ENCODE measurements at places on chromosomes 5 and 9.

DNA sequence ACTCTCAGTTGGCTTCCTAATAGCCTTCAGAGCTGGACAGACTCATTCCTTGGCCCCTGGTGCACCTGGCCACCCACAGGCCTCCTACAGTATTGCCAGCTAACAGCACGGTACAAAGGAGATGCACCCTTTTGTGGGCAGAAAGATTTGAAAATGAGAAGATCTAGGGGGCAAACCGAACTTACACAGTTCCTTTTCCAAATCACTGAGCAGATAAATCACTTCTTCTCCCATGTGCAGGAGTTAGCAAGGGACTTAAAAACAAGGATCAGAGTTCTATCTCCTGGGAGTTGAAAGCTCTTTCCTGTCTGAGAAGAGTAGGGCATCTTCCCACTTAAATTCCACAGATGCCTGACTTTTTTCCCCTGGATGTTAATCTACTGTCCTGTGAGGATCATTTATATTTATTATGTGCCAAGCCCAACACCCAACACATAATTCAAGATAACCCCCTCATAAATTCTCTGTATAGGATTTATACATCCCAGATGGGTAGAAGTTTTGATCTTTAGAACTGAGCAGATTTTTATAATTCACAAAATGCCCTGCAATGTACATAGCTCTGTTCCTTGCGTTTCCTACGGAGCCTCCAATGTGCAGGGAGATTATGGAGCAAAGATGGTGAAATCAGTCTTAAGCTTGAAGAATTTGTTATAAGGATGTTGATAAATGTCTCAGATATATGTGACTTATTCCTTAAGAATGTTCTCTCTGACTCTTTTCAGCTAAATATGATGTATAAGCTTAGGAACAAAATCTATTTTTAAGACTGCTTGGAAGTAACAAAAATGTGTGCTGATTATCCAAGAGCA lies 207.2 kb upstream of the DAPK1 start:
- DNase-seq: no peak

GRCh38 chr9:128087262-128087661 lies 19.2 kb downstream of the SLC25A25 start:
- no peak for DNase-seq

DNA sequence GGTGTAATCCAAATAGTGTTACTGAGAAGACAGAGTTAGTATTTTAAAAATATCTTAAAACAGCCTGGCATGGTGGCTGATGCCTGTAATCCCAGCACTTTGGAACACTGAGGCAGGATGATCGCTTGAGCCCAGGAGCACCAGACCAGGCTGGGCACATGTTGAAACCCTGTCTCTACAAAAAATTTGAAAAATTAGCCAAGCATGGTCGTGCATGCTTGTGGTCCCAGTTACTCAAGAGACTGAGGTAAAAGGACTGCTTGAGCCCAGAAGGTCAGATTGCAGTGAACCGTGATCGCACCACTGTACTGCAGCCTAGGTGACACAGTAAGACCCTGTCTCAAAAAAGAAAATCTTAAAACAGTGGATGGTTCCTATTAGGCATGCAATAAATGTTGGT lies 12.4 kb downstream of the IFNA1 start:
- DNase-seq: no peak

- DNase-seq: no peak
Observed at GRCh38 chr9:134418354-134418753, 92.1 kb downstream of the RXRA start.

GRCh38 chr9:994005-994404 lies 17.6 kb downstream of the DMRT3 start:
- no peak for DNase-seq

All from frontal cortex (tissue), 4 donors.